ENCODE measurements at places on chromosomes 3 and 15. TPM values are rescaled to one million over a fixed set of nuclear protein-coding genes. Genes with fewer than 3 reads are reported as not detected.

SLC24A5 gene
- not detected for total RNA-seq

RPS17 gene
- total RNA-seq = 1,254 TPM

XCR1 gene
- not detected for total RNA-seq

LMAN1L gene
- not detected for total RNA-seq

CTXN2 gene
- not detected for total RNA-seq

STT3B gene
- total RNA-seq = 289 TPM

PAK6 gene
- total RNA-seq = 0.13 TPM

CSTA gene
- 1.2 TPM for total RNA-seq

IREB2 gene
- 25.1 TPM for total RNA-seq

UPK1B gene
- 0.98 TPM for total RNA-seq

TPRG1 gene
- total RNA-seq = 0.52 TPM

LRRC2 gene
- total RNA-seq = 1.5 TPM

ARGFX gene
- not detected for total RNA-seq

AGTR1 gene
- 0.30 TPM for total RNA-seq

FRMD5 gene
- total RNA-seq = 10.0 TPM

KLF15 gene
- 1.1 TPM for total RNA-seq

ZNF609 gene
- total RNA-seq = 15.0 TPM

SIDT1 gene
- total RNA-seq = 0.20 TPM

FOXL2 gene
- 0.10 TPM for total RNA-seq

BTLA gene
- total RNA-seq = 0.07 TPM

RAB6B gene
- 4.2 TPM for total RNA-seq

ZNF717 gene
- 19.1 TPM for total RNA-seq

DUSP7 gene
- 17.5 TPM for total RNA-seq

CNTN4 gene
- total RNA-seq = not detected

MORF4L1 gene
- 360 TPM for total RNA-seq

CCDC33 gene
- not detected for total RNA-seq

WDR93 gene
- 0.07 TPM for total RNA-seq

CILP gene
- 0.07 TPM for total RNA-seq

SPPL2A gene
- total RNA-seq = 135 TPM

NRROS gene
- 1.0 TPM for total RNA-seq

LHFPL4 gene
- not detected for total RNA-seq

NT5DC2 gene
- total RNA-seq = 117 TPM

H1-8 gene
- not detected for total RNA-seq

SCN11A gene
- total RNA-seq = under 0.01 TPM

IGF2BP2 gene
- total RNA-seq = 39.6 TPM

GOLGA6A gene
- total RNA-seq = 0.07 TPM

TAGLN3 gene
- total RNA-seq = 3.5 TPM

NPAP1 gene
- not detected for total RNA-seq

LRRC31 gene
- not detected for total RNA-seq

HERC2 gene
- 92.2 TPM for total RNA-seq

CDCP1 gene
- total RNA-seq = 87.6 TPM

EOGT gene
- total RNA-seq = 31.1 TPM

ARL14 gene
- not detected for total RNA-seq

DUOXA1 gene
- 0.07 TPM for total RNA-seq

RBM5 gene
- total RNA-seq = 120 TPM

TRIM71 gene
- not detected for total RNA-seq

RLBP1 gene
- total RNA-seq = not detected

SSUH2 gene
- not detected for total RNA-seq

DNAH1 gene
- total RNA-seq = 5.5 TPM

LYZL4 gene
- total RNA-seq = not detected

HIGD1A gene
- 88.6 TPM for total RNA-seq

Data from smooth muscle cell of the pulmonary artery (primary cell).